ENCODE measurements at places on chromosomes 5 and 9.
A peak's percentile ranks its signal among the peaks of the same experiment; 100 is the strongest.

DNA sequence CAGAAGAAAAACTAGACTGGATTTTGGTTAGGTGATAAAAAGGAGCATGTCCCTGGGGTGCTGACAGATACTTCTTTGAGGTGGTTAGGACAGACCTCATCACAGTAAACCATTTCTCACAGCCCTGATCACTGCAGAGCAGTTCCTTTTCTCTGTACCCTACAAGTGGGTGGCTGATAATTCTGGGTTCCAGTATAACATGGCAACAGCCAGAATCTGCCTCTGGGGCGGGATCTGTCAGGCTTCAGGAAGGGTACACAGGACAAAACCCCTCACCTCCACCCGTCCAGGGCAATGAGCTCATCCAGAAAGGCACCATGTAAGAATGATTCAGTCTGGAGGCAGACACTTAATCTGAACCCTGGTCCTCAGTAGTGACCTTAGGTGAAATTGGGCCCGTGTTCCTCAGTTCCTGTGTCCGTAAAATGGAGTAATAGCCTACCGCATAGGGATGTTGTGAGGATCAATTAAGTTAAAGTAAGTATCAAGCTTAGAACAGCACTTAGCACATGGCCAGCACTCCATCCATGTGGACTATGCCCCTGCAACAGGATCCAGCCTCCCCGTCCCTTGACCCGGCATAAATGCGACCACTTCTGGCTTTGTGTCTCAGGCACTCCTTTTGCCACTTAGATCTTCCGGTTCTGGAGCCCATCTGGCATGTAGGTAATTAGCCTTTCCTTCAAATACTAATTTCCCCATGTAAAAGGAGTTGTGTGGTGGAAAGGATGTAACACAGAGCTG, 129.2 kb downstream of the LHFPL2 start:
- no peak for DNase-seq

DNA sequence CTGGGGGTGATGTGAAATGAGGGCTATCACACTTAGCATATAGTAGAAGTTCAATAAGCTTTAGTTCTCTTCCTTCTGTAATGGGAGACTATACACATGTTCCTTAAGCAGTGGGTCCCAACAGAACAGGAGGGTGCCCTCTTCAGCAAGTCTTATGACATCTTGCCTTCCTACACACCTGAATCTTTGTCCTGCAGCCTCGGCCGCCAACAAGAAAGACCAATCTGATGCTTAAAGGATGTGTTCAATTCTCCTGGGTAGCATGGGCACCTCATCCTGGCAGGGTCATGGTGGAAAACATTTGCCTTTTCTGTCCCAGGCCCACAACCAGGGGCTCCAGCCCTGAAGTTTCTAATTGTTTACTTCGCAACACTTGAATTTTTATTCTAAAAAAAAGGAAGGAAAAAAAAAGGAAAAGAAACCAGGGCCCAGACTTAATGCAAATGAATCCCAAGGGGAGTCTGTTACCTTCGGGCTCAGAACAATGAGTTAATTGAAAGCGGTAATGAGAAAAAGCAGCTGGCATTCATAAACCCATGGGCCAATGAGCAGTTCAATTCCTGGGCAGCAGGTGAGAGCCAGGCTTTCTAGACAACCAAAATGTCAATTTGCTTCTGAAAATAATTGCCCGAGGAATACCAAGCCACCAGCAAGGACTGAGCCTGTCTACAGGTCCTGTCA, 26.2 kb upstream of the SMAD5 start:
- DNase-seq: no peak

DNA sequence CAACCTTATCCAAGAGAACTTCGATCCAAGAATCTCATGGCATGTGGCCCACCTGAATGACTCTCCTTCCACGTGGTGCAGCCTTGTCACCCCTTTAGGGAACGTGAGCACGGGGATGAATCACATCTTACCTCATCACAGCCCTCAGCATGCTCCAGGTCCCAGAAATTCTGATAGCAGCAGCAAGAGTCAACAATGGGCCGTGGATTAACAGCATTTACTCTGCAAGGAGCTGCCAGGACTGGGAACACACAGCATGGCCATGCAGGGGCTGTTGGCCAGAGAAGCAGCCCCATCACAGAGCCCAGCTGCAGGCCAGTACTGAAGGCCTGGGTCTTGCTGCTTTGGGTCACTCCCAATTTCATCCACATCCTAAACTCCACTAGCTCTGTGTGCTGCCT, 150.4 kb downstream of the C5orf15 start:
- DNase-seq: no peak

GRCh38 chr9:14189146-14189545, 124.8 kb downstream of the NFIB start:
- no peak for DNase-seq

DNA sequence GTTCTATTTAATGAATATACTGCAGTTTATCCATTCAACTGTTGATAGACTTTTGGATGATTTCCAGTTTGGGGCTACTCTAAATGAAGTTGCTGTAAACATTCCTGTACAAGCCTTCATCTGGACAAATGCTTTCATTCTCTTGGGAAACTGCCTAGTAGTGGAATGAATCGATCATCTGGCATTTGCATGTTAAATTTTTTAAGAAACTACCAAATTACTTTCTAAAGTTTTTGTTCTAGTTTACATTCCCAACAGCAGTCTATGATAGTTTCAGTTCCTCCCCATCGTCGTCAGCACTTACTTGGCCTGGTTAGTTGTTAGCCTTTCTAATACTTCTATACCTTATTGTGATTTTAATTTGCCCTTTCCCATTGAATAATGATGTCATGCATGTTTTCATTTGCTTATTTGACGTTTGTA, 306.3 kb downstream of the FER start:
- DNase-seq: peak; percentile 73

DNA sequence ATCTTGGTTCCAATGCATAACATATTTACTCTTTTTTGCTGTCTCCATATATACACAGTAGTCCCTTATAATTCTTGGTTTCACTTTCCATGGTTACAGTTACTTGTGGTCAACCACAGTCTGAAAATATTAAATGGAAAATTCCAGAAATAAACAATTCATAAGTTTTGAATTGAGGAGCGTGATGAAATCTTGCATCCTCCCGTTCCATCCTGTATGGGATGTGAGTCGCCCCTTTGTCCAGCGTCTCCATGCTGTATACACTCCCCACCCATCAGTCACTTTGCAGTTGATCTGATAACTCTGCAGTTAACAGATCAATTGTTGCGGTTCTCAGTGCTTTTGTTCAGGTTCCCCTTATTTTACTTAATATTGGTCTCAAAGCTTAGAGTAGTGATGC, 11.5 kb upstream of the FAF2 start:
- DNase-seq: no peak

DNA sequence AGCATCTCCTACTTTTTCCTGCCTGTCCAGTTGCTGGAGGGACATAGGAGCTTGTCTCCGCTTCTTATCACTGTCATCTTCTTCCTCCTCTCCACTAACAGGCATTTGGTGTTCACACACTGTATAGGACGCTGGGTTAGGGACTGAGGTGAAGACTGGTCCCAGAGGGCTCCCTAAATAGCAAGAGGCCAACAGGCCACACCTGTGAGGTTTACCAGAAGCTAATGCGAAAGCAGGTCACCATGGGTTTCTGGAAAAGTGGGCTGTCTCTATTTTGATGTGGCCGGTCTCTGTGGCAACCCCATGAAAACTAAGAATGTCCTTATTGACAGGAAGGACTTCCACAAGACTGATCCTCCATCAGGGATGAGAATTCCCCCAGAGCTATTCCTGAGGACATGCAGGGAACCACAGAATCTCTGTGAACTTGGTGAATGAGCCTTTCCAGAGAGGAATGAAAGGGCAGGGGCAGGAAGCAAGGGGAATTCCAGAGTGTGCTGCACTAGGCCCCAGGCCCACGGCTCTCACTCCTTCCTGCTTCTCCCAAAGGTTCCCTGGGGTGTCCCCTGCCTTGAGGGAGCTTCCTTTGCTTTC, 61.7 kb downstream of the DAP start:
- no peak for DNase-seq

- DNase-seq: no peak
These were observed 1219.3 kb upstream of the WWC1 start for GRCh38 chr5:167071981-167072610.

DNA sequence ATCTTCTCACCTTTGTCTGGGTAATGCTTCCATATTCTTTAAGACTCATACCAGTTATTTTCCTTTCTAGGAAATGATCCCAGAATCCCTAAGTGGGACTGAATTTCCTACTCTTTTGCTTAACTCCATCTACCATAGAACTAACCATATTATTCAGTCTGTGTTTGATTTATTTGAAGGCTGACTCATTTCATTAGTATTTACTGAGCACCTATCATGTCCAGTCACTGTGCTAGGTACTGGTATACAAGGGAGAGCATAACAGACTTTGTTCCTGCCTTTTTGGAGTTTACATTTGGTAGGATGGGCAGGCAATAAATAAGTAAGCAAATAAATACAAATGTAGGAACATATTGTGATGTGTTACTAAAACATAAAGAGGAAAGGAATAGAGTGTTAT, 4.3 kb downstream of the NPR2 start:
- no peak for DNase-seq

GRCh38 chr9:136614967-136615623, 47.6 kb upstream of the EGFL7 start:
- DNase-seq: no peak

DNA sequence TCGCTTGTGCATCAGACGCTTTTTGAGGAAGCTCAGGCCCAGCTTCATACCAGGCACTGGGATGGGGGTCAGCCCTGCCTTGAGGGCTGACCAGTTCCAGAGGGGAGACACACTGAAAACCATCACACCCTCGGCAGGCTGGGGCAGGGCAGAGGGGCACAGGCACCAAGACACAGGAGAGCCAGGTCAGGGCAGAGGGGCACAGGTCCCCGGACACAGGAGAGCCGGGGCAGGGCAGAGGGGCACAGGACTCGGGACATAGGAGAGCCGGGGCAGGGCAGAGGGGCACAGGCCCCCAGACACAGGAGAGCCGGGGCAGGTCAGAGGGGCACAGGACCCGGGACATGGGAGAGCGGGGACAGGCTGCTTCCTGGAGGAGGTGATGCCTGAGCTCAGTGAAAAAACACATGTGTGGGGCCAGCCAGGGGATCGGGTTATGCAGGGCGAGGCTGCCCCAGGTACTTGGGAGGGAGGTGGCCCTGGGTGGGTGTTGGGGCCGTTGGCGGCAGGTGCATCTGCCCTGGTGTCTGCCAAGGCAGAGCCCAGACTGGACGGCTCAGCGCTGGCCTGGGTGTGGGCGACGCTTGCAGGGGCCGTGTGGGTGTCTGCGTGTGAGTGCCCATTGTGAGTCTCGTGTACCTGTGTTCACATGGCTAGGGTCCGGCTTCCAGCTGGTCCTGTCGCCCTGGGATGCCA, 15.1 kb upstream of the SLC2A6 start:
- DNase-seq: no peak

GRCh38 chr5:142689081-142689480, 3.2 kb upstream of the FGF1 start:
- DNase-seq: no peak

DNA sequence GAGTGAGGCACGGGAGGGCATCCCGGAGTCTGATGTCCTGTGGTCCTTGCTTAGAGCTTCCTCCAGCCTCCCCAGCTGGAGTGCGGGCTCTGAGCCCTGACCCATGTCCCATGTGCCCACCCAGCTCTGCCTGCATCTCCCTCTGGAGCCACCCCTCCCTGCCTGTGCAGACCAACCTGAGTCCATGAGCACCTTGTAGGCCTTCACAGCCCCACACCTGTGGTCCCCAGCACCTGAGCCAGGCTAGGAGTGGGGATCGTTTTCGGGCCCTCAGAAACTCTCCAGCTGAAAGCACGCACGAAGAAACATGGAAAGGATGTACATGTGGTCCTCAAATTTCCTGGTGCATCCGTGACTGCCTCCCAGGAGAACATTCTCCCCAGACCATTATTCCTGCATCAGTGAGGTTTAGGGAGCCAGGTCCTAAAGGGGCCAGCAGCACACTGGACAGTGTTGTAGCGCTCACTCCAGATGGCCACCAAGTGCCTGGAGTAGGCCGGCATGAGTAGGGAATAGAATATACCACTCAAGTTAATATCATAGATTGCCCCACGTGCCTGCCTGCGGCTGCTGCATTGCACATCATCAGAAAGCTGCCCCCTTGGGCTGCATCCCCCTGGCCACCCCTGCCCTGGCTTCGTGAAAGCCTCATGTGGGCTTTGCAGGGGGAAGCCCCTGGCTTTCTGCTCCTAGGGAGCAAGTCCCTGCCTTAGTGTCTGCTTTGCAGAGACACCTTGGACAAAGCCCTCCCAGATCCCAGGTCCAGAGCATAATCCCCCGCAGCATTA, 80.6 kb downstream of the WNK2 start:
- DNase-seq: no peak

GRCh38 chr9:77680581-77680980, 32.5 kb upstream of the GNA14 start:
- DNase-seq: no peak

DNA sequence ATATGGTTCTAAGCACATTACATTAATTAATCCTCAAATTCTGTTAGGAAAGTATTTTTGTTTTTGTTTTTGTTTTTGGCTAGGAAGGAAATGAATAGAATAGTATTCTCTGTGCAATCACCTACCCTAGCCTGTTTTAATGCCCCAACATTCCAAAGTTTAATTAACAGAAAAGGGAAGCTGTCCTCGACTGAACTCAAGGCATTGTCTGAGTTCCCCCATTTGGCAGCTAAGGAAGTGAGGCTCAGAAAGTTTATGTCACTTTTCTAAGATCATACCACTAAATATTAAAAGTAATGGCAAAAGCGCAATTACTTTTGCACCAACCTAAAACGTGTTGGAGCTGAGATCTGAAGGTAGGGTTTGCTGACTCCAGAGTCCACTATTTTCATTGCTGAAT, 59.8 kb downstream of the FGF1 start:
- no peak for DNase-seq

- no peak for DNase-seq
These were observed 22.8 kb upstream of the ZNF131 start for GRCh38 chr5:43097701-43098449.

Data from GM04504 (cell line).